Kidney (tissue), 22 donors: ENCODE measurements at places on chromosomes 3 and 15. TPM values are rescaled to one million over a fixed set of nuclear protein-coding genes. Genes with fewer than 3 reads are reported as not detected.

GRCh38 chr3:143321058-143321769 is 201.6 kb downstream of the CHST2 start:
- no peak for DNase-seq

GRCh38 chr3:161104561-161105551 is at the start of gene B3GALNT1:
Gene B3GALNT1 (minus strand): TSS chr3:161105349. CDS start chr3:161086754, 18,595 bp downstream.
- DNase-seq, result peak; percentile 84

Gene CTNNB1
- total RNA-seq, result 329 TPM

- DNase-seq, result no peak
Measured at GRCh38 chr3:8869613-8870012, 93.7 kb downstream of the RAD18 start.

DNA sequence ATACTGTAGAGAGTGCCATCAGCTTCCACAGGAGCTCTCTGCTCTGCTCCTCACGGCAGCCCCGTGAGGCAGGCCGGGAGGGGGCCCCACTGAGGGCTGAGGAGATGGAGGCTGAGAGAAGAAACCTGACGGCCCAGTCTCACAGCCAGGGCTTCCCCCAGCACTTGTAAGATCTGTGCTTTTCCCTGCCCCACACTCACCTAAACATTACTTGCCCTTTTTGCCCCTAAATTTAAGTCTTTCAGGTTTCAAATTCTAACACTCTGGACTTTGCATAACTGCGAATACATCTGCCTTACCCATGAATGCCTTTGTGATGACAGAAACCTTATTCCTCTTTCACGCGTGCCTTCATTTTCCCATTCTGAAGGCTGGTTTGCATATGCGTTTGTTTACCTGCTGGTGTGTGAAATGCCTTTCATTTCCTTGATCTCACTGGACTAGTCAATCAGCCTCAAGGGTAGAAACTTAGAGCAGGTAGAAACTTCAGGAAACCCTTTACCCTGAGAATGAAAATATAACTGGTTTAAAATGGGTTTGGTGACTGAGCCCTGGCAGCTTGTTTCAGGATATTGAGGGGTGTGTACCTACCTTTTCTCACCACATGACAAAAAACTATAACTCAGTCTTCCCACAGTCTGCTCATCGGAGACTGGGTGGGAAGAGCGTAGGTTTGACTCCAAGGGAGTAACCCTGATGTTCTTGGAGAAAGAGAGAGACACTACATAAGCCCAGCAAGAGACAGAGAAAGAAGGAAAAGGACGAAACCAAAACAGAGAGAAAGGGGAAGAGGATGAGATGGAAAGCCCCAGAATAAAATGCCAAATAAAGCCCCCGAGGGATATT is 20.1 kb downstream of the SLC12A8 start:
- DNase-seq, result no peak
